Inflammatory macrophage treated with lipopolysaccharide for 4 hours (primary cell): ENCODE measurements at places on chromosomes 12 and 14.

DNA sequence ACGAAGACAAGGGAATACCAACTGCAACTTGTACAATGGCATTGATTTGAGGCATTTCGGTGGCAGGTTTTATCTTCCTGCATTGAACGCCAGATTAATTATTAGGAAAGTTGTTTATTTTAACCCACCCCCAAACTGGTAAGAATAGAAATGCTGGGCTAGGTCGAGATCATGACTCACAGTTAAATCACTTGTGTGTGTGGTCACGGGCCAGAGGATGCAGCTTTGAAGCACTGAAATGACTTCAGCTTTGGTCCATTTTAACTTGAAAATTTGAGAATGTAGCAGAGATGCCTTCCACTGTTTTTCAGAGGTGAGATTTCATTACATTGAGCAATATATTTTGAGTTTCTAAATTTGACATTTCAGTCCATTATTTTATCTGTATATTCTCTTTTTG lies 23.6 kb upstream of the KCNH3 start:
- no peak for DNase-seq

DNA sequence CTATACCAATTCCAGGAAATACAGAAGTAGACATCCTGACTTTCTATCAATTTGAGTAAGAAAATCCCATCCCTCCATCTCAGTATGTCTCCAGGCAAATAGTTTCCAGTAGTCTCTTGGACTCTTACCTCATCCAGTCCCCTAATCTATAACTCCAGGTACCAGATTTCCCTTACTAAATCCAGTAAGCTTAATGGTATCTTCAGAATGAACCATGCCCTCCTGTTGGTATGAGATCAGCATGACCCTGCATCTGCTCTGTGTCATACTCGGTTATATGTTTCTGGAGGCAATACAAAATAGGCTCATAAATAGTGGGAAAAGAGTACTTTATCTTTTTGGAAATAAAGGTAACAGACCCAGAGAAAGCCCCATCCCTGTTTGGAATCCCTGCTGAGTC lies 18.4 kb downstream of the PIGH start:
- DNase-seq, result no peak

DNA sequence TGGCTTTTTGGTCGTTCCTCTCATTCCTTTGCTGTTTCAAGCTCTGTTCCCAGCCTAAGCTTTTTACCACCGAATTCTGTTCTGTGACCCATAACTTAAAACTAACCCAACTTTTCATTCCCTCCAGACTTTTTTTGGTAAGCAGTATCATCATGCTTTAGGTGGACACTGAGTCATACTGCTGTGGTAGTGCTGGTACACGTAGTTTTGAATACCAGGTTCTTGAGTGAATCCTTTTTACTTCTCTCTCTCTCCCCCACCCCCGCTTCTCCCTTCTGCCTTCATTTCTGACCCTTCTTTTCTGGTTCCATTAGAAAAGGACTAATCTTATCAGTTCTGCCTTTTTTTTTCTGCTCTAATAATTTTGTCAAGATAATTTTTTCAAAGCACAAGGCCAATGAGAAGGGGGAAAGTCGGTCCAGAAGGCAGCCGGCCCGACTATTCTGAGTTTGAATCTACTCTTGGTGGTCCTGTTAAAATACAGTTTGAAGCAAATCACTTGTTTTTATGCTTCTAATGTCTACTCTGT lies 2.3 kb upstream of the MDM2 start:
- no peak for DNase-seq

DNA sequence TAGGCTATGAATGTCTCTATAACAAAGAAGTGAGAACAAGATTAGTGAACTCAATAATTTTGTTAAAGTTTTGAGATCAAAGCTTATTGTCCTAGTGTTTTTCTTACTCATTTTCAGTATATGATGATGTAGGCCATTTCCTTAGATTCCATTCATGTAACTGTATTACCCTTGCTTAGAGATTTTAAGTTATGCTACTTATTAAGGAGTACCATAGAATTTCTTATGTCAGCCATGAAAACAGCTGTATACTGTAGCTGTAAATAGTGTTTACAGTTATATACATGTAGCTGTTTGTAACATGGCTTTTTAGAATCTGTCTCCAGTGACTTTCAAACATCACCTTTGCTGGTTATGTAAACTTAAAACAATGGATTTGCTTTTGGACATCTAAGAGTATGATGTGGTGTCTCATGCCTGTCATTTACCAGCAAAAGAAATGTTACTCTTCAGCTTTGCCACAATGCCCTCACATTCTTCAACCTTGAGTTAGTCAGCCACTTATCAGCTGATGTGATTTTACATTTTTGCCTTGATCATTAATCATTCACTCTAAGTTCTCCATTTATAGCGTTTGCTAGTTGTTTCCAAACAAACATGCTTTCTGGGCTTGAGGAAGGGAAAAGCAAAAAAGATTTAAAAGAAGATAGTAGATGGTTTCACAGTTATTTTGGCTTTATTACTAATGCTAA lies 55.5 kb downstream of the SLC16A7 start:
- DNase-seq, result no peak

DNA sequence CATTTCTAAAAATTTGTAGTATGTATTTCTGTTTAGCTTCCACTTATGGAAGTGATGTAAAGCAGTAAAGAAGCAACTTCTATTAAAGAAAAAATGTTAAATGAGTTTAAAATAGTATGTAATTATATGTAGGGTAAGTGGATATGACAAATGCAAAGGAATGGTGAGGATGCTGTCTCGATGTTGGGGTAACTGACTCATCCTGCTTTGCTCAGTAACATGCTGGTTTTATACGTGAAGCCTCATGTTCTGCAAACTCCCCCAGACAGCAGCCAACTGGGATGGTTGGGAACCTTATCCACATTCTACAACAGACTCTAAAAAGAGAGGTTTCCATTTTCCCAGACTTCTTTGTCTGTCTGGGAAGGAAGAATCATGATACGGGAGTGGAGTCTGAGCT lies 1006.4 kb upstream of the TMEM132C start:
- no peak for DNase-seq

DNA sequence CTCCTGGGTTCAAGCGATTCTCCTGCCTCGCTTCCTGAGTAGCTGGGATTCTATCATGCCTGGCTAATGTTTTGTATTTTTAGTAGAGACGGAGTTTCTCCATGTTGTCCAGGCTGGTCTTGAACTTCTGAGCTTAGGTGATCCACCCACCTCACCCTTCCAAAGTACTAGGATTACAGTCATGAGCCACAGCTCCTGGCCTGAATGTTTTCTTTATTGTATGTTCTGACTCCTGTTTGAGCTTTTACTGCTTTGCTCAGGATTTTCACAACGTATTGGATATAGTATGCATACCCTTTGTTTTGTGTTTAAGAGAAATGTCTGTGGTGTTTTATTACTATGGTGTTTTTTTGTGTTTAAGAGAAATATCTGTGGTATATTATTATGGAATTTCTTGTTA lies 37.2 kb downstream of the ATF7IP start:
- no peak for DNase-seq

GRCh38 chr14:39680777-39681176 lies 248.5 kb upstream of the FBXO33 start:
- no peak for DNase-seq

- peak; percentile 83 for DNase-seq
These were observed 5.5 kb downstream of the AQP5 start for GRCh38 chr12:49967042-49967776.

DNA sequence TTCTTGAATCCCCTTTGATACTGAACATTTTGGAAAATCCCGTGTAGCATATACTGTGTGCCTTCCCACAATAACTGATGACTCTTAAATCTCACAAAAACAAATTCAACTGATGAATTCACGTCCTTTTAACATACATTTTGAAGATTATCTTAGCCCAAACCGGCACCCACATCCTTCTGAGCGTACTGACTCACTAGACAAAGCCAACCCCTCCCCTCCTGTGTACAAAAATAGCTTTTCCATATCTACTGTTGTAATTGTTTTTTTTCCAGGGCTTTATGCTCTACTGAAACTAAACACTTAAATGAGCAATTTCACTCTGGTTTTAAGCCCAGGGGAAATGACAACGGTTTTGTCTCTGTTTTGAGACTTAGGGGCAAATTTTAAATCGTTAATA lies 109.4 kb upstream of the ATF7IP start:
- no peak for DNase-seq

GRCh38 chr12:7989827-7990491 lies 42.6 kb upstream of the FOXJ2 start:
- peak; percentile 97 for DNase-seq

- no peak for DNase-seq
These were observed 298.6 kb downstream of the AKAP6 start for GRCh38 chr14:32627545-32628298.

- no peak for DNase-seq
These were observed 21.4 kb downstream of the SMOC1 start for GRCh38 chr14:69900603-69901002.

DNA sequence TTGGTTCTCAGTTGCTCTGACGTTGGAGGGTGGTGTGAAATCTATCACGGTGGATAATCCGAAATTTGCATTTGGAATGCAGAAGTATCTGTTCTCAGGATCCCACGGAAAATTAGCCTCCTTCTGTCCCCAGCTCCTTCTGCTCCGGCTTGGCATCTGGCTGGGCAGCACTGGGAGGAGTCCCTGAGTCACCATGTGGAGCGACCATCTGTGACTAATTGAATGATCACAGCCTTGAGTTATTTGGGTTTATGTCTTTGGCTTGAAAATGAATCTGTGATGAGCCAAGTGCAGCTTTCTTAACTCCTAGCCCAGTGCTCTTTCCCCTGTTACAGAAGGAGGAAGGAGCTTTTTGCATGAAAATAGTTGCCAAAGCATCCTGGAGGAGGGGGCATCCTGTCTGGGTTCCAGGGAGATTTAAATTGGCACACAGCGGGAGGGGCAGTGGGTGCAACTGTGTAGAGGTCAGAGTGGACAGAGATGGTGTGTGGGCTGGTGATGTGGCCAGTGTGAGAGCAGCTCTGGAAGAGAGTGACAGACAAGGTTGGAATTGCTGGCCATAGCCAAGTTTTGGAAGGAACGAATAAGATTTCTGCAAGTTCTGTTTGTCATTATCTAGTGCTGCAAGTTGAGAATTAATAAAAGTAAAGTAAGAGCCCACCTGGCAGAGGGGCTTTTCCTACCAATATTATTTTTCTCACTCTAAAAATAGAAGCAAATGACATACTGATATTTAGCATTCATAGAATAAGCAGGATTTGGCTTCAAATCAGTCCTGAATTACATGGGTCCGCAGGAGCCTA lies 74.4 kb downstream of the SLC24A4 start:
- DNase-seq, result peak; percentile 96
